Germinal center (tissue), 1 donor: ENCODE measurements at places on chromosomes 4 and X.

DNA sequence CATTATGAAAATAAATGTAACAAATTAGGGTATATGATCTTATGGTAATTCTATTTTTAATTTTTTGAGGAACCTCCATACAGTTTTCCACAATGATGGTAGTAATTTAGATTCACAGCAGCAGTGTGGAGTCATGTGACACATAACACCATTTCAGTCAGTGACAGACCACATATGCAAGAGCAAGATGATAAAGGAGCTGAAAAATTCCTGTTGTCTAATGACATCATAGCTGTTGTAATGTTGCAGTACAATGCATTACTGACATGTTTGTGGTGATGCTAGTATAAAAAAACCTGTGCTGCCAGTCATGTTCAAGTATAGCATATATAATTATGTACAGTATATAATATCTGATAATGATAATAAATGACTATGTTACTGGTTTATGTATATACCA lies 28.5 kb downstream of the EMCN start:
- no peak for DNase-seq

- no peak for DNase-seq
Measured at GRCh38 chr4:14749910-14750309, 252.4 kb upstream of the CPEB2 start.

DNA sequence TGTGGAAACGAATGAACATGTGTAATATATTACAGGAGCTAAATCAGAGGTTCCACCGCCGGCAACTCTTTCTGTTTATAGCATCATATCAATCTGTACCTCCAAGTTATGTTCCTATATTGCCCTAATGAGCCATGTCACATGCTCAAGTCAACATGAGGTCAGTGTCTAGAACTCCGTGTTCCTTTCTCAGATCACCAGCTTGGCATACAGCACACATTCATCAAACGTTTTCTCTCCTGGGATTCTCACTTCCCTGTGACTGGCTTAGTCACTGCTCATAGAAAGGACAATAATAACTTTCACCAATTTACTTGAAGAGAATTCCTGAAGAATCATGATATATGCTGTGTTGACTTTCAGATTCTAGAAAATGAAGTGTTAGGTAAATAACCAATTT lies 532.0 kb upstream of the SPANXN1 start:
- no peak for DNase-seq

- no peak for DNase-seq
Measured at GRCh38 chr4:46073778-46074177, 50.1 kb downstream of the GABRG1 start.
